CD4-positive, alpha-beta T cell treated with Interleukin-15 for 4 hours (primary cell): ENCODE measurements at places on chromosomes 5 and 9.

DNA sequence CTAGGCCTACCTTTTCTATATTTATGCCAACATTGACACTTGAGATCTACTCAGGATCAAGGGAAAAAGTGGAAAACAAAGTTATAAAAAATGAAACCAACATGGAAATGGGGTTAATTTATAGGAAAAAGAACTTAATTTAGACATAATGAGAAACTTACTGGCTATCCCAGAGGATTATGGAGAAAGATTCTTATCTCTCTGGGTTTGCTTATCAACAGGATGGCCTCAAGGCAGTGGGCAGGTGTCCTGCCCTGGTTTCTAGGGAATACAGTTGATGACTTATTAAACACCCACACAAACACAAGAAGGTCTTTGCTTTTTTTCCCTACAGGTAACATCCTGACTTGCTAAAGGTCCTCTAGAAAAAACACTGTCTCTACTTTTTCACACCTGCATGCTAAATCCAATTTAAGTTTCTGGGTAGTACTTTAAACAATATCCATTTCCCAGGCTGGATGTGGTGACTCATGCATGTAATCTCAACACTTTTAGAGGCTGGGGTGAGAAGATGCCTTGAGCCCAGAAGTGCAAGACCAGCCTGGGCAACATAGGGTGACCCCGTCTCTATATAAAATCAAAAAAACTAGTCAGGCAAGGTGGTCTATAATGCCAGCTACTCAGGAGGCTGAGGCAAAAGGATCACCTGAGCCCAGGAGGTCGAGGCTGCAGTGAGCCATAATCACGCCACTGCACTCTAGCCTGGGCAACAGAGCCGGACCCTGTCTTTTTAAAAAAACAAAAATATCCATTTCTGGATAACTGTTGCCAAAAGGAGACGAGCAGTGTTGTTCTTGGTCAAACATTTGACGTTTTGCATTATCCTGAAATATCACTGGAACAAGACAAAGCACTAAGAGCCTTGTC lies 6.6 kb upstream of the ZNF608 start:
- DNase-seq = no peak

DNA sequence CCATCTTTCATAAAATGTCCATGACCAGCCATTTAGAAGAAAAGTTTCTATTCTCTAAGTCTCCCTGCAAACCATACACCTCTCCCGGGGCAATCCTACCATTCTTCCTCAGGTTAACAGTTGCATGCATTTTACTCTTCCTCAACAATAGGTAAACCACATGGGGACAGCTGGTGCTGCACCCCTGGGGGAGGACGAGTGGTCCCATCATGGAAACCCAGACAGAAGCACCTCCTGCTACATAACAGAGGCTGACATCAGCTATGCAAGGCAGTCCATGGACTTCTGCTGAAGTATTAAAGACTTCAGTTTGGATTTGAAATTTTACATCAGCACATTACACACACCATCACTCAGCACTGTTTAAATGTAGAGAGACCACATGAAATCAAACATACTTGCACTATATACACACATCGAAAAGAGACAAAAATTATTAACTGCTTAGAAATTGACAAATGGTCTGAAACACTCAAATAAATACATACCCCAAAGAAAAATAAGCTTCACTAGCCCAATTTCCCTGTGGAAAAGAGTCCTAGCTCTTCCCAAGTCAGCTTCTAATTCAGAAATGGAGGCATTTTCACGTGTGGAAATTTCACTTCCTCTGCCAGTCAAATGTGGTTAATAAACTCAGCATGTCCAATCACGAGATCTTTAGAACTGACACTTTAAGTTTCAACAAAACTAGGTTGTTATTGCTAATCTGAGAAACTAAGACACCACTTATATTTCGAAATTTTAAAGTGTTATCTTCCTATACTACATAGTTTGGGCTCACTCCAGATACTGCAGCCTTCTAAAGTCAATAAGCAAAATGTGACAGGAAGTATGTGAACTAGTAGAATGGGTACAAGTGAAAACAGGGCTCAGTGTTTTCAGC lies 173.4 kb downstream of the ROR2 start:
- DNase-seq = no peak

GRCh38 chr5:94577466-94578245 lies 40.7 kb downstream of the KIAA0825 start:
- DNase-seq = peak; percentile 62

GRCh38 chr5:177982956-177983355 lies 13.1 kb downstream of the PROP1 start:
- no peak for DNase-seq

GRCh38 chr9:109411798-109412352 lies 86.2 kb downstream of the PTPN3 start:
- DNase-seq = no peak

- no peak for DNase-seq
Observed at GRCh38 chr9:106616026-106616425, 246.9 kb upstream of the ZNF462 start.

DNA sequence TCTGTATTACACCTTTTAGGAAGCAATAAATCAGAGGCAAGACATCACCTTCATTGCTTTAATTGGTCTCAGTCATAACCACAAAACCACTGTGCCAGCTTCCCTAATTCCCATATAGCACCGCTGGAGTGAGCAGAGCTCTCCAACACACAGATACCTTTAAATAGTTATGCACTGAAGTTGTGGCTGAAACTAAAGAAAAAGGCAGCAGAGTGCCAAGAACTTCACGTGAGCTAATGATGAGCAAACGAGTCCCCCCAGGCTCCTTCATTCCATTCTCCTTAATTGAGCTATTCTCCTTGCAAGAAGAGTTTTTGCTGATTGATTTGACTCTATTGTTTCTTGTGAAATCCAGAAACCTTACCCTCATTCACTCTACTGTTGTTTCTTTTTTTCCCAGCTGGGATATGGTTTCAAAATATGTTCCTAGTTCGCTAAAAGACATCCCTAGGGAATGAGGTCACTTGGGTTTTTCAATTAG lies 501.5 kb downstream of the SPATA31D1 start:
- DNase-seq = no peak

DNA sequence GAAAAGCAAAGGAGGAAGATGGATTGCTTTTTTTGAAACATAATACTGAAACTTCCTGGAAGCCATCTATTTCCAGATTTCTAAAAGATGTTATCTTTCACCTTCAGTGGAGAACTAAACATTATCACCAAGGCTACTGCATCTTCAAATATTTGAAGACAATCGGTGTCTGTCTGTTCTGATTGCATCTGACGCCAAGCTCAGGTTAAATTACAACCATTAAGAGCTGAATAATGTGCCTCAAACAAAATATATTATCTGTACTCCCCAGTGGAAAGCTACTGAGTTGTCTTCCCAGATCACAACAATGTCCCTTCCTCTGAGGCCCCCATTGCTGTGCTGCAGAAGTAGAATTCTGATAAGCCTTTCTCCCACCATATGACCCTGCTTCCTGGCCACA lies 342.3 kb downstream of the PLK2 start:
- no peak for DNase-seq

DNA sequence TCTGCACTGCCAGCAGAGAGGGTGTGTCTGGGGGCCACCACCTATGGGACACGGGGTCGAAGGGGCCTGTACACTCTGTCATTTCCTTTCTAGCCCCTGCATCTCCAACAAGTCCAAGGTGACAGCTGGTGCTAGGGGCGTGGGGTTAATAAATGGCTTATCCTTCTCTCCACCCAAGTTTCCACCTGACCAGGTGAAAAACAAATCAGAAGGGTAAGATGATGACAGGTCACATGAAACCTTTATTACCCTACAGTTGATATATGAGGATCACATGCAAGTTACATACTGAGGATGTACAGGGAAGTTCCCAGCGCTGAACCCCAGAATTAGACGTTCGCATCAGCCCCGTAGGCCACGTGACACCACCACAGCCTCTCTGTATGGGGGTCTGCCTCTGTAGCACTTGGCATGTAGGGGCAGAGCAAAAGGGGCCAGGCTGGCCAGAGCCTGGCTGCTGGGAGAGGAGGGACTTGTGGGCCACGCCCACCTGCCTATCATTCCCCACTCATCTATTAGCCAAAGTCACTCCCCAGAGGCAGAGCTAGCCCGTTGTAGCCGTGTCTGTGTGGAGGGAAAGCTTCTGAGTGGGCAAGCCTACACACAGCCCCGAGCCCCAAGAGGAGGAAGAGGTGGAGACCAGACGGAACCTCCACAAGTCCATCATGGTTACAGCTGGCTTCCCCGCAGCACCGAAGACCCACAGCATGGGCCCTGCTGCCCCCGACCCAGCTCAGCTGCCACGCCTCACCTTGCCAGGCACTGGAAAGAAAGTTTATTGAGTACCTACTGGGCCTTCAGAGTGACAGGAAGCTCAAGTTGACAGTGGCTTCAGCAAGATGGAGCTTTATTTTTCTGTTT lies 2.2 kb downstream of the TMEM141 start:
- no peak for DNase-seq
